ENCODE measurements at places on chromosomes 5 and 9.
A peak's percentile ranks its signal among the peaks of the same experiment; 100 is the strongest.

GRCh38 chr5:163565492-163565891 lies 60.1 kb downstream of the MAT2B start:
- DNase-seq: no peak

DNA sequence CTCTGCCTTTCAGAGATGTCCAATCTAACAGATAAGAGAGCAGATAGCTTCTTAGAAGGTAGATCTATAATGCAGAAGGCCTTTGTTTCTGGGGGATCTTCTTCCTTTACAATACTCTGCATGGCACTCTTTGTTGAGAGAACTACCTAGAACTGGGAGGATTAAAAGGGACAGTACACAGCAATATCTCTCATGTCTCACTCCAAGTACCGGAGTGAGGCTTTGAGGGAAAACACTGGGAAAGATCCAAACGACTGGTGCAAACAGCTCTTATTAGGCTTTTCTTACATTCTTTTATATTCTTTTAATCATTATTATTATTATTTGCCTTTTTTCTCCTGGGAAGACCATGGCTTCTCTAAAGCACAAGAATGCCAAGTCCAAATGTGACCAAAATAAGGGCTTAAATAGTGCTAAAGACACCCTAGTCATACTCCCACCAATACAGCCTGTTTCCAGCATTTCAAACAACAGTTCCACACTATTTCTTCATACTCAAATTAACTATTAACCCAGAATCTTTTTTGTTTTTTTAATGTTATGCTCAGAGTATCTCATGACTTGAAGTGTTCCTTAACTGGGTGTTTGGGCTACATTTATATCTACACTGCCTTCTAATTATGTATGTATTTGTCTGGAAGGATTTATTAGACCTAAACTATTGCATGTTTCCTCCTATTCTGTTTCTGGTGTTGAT lies 52.7 kb downstream of the ABHD17B start:
- DNase-seq: no peak

DNA sequence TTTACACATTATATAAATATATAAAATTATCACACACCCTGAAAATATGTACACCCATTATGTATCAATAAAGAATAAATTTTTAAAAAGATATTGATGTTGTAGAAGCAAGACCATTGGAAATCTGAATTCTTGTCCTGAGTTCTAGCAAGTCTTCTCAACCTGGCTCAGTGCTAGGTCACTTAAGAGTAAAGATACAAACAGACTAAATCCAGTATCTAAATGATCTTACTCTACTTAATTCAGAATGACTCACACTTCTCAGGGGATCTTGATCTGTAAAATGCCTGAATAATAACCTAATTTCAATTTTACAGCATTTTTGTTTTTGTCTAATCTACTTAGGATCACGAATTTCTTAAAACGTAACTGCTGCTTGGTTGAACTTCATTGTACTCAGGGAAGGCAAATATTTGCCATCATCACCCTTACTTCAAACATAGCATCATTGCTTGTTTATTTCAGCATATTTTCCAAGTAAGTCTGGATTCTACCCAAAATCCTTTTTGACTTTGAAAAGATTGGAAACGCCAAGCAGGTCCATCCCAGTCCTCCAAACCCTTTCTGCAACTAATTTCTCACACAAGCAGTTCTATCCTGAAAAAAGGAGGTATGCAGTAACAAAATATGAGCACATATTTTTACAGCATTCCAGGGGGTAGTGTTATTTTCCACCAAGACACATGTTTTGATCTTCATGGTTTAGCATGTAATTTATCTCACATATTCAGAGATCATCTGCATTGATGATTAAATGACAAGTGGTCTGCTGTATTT lies 582.6 kb downstream of the PSAT1 start:
- DNase-seq: no peak

- DNase-seq: no peak
Measured at GRCh38 chr5:177419046-177419445, 7.4 kb upstream of the GRK6 start.

- peak; percentile 65 for DNase-seq
Measured at GRCh38 chr5:157540707-157541446, 34.7 kb downstream of the ADAM19 start.

- no peak for DNase-seq
Measured at GRCh38 chr5:138391859-138392386, 39.4 kb downstream of the KDM3B start.

DNA sequence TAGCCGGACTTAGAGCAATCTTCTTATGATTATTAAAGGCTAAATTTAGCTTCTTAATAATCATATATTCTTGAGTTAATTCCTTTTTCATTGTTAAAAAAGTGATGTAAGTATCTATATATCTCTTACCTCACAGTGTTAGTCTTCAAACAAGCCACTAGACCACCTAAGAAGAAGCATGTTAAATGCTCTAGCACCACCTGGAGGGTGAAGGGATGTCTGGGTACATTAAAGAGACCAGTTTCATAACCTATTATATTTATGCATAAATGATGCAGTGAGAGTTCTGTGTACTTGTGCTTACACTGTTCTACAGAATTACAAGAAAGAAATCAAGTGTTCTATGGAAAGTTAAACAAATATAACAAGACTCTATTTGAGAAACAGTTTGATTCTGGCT lies 55.9 kb upstream of the SLCO6A1 start:
- DNase-seq: no peak

- no peak for DNase-seq
Measured at GRCh38 chr5:138974227-138975063, 99.3 kb upstream of the LRRTM2 start.

- DNase-seq: no peak
Measured at GRCh38 chr5:153676821-153677220, 186.4 kb downstream of the GRIA1 start.

DNA sequence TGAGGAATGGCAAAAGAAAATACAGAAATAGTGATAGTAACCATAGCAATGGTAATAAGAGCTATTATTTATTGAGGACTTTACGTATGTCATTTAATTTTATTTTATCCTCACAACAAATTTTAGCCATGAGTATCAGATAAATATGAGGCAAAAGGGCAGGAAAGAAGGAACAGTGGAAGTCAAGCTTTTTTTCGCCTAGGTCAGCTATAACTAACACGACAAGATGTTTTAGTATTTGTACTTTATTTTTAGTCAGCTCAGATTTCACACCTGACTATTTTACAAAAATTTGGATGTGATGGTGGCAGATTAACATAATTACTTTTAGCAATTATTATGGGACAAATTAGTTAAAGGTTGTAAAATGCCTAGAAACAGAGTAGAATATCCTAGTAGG lies 34.8 kb upstream of the CDKN2B start:
- no peak for DNase-seq

DNA sequence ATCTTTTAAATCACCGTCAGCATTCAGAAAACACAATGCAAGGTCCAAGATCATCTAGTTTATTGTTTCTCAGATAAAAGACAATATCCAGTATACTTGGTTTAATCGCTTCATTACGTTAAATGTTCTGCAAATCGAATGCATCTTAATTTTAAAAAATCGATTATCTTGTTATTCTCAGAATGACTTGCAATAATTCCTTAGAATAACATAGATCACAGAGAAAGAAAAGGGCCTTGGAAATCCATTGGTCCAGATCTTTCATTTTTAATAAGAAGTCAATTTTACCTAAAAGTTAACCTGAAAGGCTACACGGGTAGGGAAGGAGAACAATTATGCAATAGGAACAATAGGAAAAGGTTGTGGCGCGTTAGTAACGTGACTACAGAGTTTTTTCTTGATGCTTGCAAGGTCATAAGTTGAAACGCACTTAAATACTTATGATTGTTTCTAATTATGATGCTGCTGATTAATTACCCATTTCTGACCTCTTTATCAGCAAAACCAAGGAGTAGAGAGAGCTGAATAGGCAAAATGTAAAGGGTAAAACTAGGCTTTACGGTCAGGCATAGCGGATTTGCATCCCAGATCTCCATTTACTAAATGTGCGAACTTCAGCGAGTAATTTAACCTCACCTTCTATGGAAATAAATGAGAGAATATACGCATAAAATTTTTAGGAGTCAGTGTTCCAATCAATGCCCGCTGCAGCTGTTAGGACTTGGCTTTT lies 769 bp upstream of the LYRM7 start:
- no peak for DNase-seq

DNA sequence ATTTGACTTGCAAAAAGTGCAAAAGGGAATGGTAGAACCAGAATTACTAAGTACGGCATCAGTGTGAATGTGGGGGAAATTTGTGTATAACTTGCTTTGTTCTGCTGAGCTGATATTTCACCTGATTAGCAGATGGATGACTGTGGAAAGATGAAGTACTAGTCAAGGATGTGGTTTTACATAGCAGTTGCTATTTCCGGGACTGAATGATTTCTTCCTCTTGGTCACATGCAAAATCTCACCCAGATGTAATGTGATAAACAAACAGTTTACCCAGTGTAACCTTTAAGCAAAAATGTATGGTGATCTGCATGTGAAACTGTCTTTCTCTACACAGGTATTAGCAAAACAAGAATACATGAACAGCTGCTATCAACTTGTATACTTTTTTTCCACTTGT lies 46.1 kb downstream of the DCP2 start:
- DNase-seq: peak; percentile 12

GRCh38 chr5:132525299-132525724 lies 18.0 kb downstream of the IL5 start:
- DNase-seq: no peak

DNA sequence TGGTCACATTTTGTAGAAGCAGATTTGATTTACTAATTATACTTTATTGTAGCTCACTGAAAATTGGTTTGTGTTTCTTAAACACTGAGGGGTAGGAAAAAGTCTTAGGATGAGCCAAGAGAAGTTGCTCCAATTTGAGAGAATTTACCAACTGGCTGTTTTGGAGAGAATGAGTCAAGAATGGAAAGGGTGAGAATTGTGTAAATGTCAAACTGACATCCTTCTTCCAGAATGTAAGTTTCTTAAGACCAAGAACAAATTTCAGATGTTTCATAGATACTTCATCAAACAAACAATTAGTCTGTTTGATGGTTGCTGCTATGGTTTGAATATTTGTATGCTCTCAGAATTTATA lies 106.2 kb upstream of the TXNDC8 start:
- no peak for DNase-seq

GRCh38 chr5:2103940-2104339 lies 221.2 kb upstream of the IRX4 start:
- no peak for DNase-seq

GRCh38 chr9:115717711-115718173 lies 435.8 kb upstream of the PAPPA start:
- DNase-seq: no peak

- DNase-seq: no peak
Measured at GRCh38 chr5:123696921-123697341, 185.0 kb downstream of the CSNK1G3 start.

GRCh38 chr5:28542987-28543386 lies 1504.6 kb upstream of the CDH9 start:
- DNase-seq: no peak

DNA sequence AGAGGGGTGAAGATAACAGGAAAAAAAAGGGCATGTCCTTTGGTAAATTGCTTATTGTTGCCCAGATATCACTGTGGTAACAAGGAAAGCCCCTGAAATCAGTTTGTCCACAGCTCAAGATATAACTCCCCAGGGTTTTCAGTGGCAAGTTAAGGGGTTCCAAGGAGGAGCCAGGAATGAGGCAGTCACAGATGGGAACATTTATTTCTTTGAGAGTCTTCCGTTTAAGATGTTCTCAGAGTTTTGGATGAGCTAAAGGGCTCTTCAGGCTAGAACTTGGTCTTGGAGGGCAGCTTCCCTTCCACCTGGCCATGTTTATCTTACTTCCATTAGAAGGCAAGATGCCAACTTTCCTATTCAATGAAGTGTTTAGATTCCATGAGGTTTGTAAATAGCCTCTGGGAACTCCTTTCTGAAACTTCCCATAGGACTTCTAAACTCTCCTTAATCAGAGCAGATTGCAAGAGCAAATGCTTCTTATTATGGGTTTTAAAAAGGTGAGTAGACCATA lies 277.6 kb upstream of the TNC start:
- no peak for DNase-seq

Data from stimulated activated CD4-positive, alpha-beta T cell treated with anti-CD3 and anti-CD28 coated beads, Interleukin-4, amount 100 ng/mL, for 24 hours (primary cell).